ENCODE measurements at places on chromosomes 11 and 22. TPM values are rescaled to one million over a fixed set of nuclear protein-coding genes. Genes with fewer than 3 reads are reported as not detected.
A peak's percentile ranks its signal among the peaks of the same experiment; 100 is the strongest.

- peaks cover 34% of the 10 kb centered on the region for H3K4me1 ChIP-seq
- no peaks in the 10 kb centered on the region for H3K36me3 ChIP-seq
- H3K27me3 ChIP-seq = no peaks in the 10 kb centered on the region
- no peak overlapping the region for H3K4me3 ChIP-seq
These were observed 4.8 kb upstream of the FXYD2 start for GRCh38 chr11:117829369-117829725.

DNA sequence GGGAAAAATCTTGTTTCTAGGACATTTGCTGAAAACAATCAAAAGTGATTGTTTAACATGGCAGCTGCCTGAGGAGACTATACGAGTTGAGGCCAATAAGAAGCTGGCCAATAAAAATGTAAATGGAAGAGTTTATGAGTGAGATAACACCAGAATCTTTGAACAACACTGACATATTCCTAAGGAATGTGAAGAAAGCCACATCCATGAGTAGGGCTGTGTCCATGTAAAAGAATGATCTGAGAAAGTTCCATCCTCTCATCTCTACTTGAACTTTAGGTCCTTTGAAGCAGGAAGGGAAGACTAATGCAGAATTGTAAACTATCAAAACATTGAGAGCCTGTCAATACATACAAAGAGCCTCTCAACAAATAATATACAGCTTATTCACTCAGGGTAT, 6.9 kb upstream of the CHORDC1 start:
- no peaks in the 10 kb centered on the region for H3K36me3 ChIP-seq
- H3K4me3 ChIP-seq = no peak overlapping the region
- no peaks in the 10 kb centered on the region for H3K4me1 ChIP-seq
- no peak overlapping the region for H3K27ac ChIP-seq
- DNase-seq = no peak
- H3K27me3 ChIP-seq = no peaks in the 10 kb centered on the region

DNA sequence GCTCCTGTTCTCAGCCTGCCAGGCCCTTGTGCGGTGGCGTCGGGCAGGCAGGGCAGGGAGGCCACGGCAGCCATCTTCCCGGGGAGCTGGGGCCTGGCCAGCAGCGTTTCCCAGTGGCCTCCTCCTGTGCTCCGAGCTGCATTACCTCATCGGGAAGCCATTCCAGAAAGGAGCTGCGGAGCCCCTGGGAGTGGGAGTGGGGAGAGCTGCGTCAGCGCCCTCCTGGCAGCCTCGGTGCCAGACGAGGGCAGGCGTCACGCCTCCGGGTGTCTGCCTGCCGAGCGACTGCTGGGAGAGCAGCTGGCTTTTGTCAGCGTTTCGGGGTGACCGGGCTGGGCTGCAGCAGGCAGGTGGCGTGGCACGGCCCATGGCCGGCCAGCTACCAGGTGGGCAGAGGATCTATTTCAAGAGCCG, 30.9 kb upstream of the WNT7B start:
- H3K4me1 ChIP-seq = no peaks in the 10 kb centered on the region
- no peak for DNase-seq

- H3K4me1 ChIP-seq = no peaks in the 10 kb centered on the region
- no peaks in the 10 kb centered on the region for H3K27me3 ChIP-seq
- H3K36me3 ChIP-seq = no peaks in the 10 kb centered on the region
These were observed 404.3 kb upstream of the TENM4 start for GRCh38 chr11:79845002-79845709.

DNA sequence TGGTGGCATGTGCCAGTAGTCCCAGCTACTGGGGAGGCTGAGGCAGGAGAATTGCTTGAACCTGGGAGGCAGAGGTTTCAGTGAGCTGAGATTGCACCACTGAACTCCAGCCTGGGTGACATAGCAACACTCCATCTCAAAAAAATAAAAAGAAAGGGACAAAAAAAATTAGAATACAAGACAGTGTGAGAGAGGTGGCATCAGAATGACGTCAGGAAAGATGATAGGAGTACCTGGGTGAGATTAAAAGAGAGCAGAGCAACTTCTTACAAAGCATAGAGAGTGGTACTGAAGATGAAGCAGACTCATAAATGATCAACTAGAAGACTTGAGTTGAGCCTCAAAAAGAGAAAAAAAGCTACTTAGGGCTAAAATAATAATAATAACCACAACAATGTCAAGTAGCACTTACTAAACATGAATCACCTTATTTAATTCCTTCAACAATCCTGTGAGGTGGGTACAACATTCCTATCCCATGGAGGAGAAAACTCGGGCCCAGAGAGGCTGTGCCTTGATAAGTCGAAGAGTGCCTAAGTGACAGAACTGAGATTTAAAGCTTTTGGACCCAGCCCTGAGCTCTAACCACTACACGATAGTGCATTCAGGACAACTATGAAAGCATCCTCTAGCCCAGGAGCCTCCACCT, 5.2 kb upstream of the SLN start:
- no peaks in the 10 kb centered on the region for H3K27me3 ChIP-seq
- H3K4me1 ChIP-seq = no peaks in the 10 kb centered on the region
- no peak overlapping the region for H3K4me3 ChIP-seq
- H3K36me3 ChIP-seq = no peaks in the 10 kb centered on the region

DNA sequence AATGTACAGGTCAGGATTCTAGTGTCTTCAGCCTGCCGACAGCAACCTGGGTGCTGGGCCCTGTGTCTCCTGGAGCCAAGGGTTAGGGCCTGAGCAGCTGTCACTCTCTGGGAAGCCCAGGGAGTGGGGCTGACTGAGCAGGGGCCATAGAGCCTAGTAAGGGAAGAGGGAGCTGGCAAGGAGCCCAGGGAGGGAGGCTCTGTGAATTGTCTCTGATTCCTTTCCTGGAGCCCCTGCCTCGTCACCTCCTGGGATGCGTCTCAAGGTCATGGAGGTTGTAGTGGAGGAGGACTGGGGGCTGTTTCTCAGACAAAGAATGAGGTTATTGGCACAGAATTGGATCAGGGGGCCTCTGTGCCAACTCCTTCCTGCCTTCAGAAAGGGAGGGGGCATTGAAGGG, 11.8 kb downstream of the SOX10 start:
- H3K4me3 ChIP-seq = no peak overlapping the region
- H3K27ac ChIP-seq = no peak overlapping the region
- DNase-seq = no peak
- peaks cover 10% of the 10 kb centered on the region for H3K36me3 ChIP-seq

DNA sequence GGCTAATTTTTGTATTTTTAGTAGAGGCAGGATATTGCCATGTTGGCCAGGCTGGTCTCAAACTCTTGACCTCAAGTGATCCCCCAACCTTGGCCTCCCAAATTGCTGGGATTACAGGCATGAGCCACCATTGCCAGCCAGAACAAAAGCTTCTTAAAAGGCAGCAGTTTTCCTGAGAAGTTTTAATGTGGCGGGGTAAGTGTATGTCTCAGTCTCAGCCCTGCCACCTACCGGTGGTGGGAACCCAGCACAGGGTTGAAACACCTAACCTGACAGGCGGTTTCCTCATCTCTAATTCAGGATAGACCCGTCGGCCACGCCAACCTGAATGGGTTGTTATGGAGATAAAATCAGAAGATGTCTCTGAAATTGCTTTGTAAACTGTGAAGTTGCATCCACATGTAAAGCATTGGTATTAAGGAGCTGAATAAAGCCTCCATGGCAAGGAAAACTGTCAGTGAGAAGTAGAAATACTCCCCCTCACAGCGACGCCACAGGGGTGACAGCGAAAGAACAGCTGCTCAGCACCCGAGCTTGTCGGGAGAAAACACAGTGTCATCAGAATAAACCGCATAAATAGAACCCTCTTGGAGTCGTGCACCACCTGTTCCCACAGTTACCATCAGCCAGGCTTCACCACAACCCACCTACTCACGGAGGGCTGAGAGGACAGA, 165.9 kb upstream of the NCAM1 start:
- no peak overlapping the region for H3K4me3 ChIP-seq
- H3K27me3 ChIP-seq = no peaks in the 10 kb centered on the region
- no peaks in the 10 kb centered on the region for H3K36me3 ChIP-seq
- H3K4me1 ChIP-seq = peaks cover 6% of the 10 kb centered on the region

GRCh38 chr11:68936676-68937620, 33.3 kb downstream of the IGHMBP2 start:
- no peak overlapping the region for H3K27ac ChIP-seq
- no peaks in the 10 kb centered on the region for H3K27me3 ChIP-seq
- H3K4me1 ChIP-seq = no peaks in the 10 kb centered on the region
- peaks cover 23% of the 10 kb centered on the region for H3K36me3 ChIP-seq
- no peak for DNase-seq
- H3K4me3 ChIP-seq = no peak overlapping the region

GRCh38 chr22:33130473-33130872, 72.3 kb upstream of the SYN3 start:
- H3K27ac ChIP-seq = no peak overlapping the region
- no peak for DNase-seq

DNA sequence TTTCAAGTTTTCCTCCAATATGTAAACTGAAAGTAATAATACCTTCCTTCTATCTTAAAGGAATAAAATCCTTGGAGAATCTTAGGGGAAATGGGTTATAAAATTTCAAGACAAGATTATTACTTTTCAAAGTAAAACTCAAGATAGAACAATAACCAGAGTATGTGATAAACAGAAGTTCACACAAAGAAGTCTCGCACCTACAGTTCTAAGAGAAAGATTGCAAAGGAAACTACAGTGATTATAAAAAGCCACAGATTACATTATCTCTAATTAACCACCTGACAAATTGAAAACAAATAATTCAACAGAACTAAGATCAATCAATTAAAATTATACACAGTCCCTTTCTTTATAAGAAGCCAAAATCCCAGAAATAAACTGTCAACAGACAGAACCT, 34.0 kb downstream of the AMBRA1 start:
- H3K4me1 ChIP-seq = peaks cover 63% of the 10 kb centered on the region
- no peaks in the 10 kb centered on the region for H3K27me3 ChIP-seq
- no peak for DNase-seq
- H3K27ac ChIP-seq = peak overlapping the region; percentile 77
- H3K4me3 ChIP-seq = peak overlapping the region; percentile 89

GRCh38 chr22:29629903-29630516, 26.6 kb downstream of the NF2 start:
- H3K27me3 ChIP-seq = no peaks in the 10 kb centered on the region
- H3K36me3 ChIP-seq = no peaks in the 10 kb centered on the region
- peaks cover 20% of the 10 kb centered on the region for H3K4me1 ChIP-seq

DNA sequence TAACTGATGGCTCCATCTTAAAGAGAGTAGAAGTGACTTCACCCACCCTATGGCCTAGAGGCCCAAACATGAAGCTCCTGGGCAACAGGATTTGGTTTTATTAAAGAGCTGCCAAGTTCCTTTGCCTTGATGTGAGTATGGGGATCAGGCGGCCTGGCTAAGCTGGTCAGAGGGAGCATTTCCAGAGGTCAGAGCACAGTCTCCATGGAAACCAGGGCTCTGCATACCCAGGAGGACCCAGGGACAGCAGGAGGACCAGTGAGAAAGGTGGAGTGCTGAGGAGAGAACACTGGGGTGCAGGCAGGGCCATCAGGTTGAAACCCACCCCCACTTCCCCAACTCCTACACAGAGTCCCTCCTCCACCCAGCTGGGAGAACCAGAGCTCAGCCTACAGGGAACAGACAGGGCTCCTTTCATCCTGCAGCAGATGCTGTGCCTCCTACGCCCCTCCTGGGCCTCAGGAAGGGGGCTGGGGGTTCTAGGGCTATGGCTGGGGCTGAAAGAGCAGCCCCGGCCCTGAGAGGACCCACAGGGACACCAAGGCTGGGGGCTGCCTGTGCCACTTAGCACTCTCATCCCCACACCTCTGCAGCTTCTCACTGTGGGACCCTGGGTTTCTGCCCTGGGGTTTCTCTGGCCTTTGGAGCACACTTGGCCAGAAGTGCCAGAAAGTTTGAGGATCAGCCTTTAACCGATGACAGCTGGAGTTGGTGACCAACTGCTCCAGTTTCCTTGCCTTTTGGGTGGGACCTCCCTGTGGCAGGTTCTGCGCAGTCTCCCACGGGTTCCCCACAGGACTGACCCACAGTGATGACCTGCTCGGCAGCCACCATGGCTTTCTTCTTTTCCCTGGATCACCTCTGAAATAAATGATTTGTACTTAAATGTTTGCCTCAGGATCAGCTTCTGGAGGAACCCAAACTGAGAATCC, 13.8 kb upstream of the P2RY6 start:
- no peaks in the 10 kb centered on the region for H3K4me1 ChIP-seq
- no peak for DNase-seq
- H3K4me3 ChIP-seq = no peak overlapping the region
- no peaks in the 10 kb centered on the region for H3K36me3 ChIP-seq
- no peak overlapping the region for H3K27ac ChIP-seq

DNA sequence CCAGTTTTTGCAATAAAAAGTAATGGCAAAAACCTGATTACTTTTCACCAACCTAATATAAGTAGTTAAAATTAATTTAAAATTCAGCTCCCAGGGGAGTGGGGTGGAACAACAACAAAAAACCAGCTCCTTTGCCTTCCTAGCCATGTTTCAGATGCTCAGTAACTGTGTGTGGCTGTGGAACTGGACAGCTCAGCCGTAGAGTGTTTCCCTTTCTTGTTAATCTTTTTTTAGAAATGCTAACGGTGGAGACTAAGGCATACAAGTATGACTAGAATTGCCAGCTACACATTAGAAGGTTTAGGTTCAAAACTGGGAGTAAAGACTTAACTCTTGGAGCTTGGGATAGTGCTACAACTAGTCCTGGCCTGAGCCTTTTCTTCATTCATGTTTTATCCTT, 45.0 kb downstream of the PPP6R3 start:
- no peak for DNase-seq
- H3K27ac ChIP-seq = no peak overlapping the region

DNA sequence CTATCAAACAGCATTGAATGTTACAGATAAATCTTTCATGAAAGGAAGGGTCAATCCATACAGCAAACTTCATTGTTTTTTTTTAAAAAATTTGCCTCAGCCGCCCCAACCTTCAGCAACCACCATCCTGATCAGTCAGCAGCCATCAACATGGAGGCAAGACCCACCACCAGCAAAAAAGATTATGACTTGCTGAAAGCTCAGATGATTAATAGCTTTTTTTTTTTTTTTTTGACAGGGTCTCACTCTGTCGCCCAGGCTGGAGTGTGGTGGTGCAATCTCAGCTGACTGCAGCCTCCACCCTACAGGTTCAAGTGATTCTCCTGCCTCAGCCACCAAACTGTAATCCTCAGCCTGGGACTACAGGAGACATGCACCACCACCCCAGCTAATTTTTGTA, 18.0 kb upstream of the CD3E start:
- H3K36me3 ChIP-seq = no peaks in the 10 kb centered on the region
- no peak overlapping the region for H3K4me3 ChIP-seq
- H3K27me3 ChIP-seq = no peaks in the 10 kb centered on the region
- H3K4me1 ChIP-seq = peaks cover 13% of the 10 kb centered on the region
- H3K27ac ChIP-seq = no peak overlapping the region

Gene CBX7
- total RNA-seq = 198 TPM

Gene ARSA
- 86.8 TPM for total RNA-seq

Gene LRRC74B
- total RNA-seq = not detected

Gene OR8A1
- not detected for total RNA-seq

Gene FAM181B
- 0.11 TPM for total RNA-seq

Gene SCUBE2
- 0.64 TPM for total RNA-seq
